ENCODE measurements at places on chromosomes 7 and 10.

- no peak for DNase-seq
These were observed 111.5 kb upstream of the PHYHIPL start for GRCh38 chr10:59064759-59065539.

DNA sequence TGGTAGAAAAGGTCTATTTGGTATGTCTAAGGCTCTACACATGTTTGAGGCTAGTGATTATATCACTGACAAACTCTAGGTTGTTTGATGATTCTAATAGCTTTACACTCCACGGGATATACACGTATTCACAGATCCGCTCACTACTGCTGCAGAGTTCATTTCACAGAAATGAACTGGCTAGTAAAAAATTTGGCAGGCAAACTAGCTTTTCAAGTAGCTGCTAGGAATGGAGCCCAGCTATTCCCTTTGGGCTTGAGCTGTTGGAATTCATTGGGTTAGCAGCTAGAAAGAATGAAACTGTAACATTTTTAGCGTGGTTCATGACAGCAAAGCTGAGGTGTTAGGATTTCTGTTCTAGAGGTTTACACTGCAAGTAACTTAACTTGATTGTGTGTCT lies 37.6 kb downstream of the R3HCC1L start:
- no peak for DNase-seq

- DNase-seq = no peak
These were observed 248.7 kb downstream of the CAMK1D start for GRCh38 chr10:12597788-12598765.

DNA sequence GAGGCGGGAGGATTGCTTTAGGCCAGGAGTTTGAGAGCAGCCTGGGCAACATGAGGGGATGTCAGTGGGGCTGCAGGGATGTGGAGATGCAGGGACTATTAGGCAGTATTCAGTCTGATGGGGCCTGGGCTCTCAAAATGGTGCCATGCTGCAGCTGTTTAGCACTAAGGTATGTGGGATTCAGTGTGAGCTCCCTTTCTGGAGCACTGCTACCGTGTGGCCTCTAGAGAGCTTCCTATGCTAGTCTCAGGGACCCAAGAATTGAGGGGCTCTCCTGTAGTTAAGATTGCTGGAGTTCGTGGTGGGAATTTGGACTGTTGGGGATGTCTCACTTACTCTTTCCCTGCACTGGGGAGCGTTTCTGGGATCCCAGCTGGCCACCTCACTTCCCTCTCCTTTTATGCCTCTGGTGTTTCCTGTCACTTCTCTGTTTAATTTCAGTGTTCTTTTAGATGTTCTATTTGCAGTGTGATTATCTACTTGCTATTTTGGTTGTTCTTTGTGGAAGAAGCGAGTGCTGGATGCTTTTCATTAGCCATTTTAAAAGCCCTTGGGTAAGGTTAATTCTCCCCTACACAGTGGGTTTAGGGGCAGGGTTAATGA lies 23.4 kb downstream of the LSMEM1 start:
- no peak for DNase-seq

- no peak for DNase-seq
These were observed 82.5 kb upstream of the PITRM1 start for GRCh38 chr10:3255075-3255474.

- DNase-seq = no peak
These were observed 63.6 kb upstream of the BMPER start for GRCh38 chr7:33841705-33842129.

- peak; percentile 1 for DNase-seq
These were observed 80.7 kb downstream of the FANK1 start for GRCh38 chr10:125976960-125977605.

GRCh38 chr10:80260295-80261243 lies 28.9 kb downstream of the MAT1A start:
- no peak for DNase-seq

DNA sequence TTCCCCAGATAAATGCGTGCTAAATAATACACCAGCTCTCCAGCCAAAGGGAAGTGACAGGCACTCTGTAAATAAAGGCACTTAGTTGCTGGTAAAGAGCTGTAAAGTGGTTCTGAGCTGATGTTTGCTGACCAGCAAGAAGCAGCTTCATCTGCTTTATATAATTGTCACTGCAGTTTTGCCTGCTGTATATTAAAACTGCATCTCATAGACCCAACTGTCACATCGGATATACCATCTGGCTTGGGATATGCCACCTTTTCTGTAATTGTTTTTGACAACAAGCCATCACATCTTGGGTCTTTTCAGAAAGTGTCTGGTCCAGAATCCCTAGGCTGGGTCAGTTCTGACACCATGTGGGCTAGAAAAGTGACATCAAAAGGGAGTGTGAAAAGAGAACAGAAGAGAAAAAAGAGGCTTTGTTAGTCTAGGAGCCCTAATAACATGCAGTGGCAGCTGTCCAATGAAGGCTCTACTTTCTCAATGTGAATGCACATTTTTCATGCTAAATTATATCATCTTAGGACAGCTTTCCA lies 697.6 kb downstream of the KCNMA1 start:
- no peak for DNase-seq

- no peak for DNase-seq
These were observed 1.9 kb downstream of the OGA start for GRCh38 chr10:101816376-101816775.

- no peak for DNase-seq
These were observed 88.9 kb upstream of the NEBL start for GRCh38 chr10:20986049-20986448.

- DNase-seq = no peak
These were observed 265.2 kb upstream of the LYZL1 start for GRCh38 chr10:29023678-29024077.

DNA sequence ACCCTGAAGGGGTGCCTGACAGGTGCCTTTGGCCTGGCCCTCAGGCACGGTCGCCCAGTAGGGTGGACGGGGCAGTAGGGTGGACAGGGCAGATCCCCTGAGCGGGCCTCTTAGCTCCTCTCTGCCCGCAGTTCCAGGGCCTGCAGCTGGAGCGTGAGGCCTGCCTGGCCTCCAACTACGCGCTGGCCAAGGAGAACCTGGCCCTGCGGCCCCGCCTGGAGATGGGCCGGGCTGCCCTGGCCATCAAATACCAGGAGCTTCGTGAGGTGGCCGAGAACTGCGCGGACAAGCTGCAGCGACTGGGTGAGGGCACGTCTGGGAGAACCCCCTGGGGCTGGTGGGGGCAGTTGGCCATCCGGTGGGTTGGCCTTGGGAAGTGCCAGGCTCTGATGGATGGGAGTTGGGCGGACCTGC lies 1.7 kb downstream of the VPS37D start:
- no peak for DNase-seq

DNA sequence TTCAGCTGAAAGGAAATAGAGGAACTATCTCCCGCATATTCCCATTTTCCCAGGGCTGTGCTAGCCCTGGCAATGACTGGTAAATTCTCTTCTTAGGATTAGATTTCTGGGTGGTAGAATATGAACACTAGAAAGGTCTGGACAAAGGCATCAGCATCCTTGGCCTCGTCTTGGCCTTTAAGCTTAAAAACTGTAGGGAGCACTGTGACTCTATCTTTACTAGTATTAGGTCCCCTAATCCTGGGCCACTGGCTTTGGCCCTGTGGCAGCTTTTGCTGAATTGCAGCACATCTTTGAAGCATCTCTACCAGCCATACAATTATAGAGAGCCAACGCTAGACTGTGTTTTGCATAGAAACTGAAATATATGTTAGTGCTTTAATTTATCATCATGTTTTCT lies 41.5 kb upstream of the EBLN1 start:
- no peak for DNase-seq

DNA sequence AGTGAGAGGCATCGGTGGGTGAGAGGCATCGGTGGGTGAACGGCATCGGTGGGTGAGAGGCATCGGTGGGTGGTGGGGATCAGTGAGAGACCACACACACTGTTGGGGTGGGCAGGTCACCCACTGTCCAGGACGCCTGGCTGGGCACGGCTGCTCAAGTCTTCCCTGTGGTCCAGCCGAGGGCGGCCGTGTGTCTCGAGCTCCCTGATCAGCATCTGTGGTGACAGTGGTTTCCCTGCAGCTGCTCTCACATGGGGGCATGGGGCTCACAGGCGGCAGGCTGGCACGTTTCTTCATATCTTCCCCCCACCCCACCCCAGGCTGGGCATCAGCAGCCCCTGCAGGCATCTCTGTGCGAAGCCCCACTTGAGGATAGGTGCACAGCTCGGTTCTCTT lies 78.2 kb downstream of the NKX6-2 start:
- DNase-seq = no peak

GRCh38 chr7:23272275-23272674 lies 25.7 kb downstream of the GPNMB start:
- no peak for DNase-seq

DNA sequence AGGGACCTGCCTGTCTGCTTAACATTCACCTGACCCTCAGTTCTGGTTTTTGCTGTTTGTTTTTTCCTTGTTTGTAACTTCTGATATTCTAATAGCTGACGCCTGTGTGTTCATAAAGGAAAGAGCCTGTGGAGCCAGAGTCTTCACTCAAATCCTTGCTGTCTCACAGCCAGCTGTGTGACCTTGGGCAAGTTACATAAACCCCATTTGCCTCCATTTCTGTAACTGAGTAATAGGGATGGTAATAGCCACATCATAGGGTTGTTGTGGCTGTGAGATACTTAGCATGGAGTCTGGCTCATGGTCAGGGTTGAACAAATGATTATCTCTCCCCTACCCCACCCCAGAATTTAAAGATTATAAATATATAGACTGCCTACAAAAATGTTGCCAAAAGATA lies 27.0 kb downstream of the WBP1L start:
- no peak for DNase-seq

GRCh38 chr10:110336111-110336721 lies 31.5 kb upstream of the SMNDC1 start:
- DNase-seq = no peak

GRCh38 chr7:121603886-121604285 lies 207.8 kb upstream of the FAM3C start:
- DNase-seq = no peak

DNA sequence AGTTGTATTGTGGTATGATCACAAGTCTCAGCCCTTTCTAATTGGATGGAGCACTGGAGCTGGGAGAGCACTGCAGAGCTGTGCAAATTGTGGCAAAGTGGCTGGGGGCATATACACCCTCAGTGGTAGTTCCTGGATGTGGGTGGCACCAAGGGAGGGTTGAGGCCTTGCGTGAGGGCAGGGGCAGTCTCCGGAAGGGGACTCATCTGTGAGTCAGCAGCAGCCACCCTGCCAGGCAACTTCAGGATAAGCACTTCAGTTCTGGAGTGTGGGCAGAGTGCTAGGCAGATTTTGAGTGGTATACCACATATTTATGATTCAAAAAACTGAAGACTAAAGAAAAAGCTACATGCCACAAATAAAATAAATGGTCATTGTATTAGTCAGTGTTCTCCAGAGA lies 210.5 kb downstream of the ETV1 start:
- DNase-seq = no peak

- DNase-seq = no peak
These were observed 47.7 kb upstream of the ZNF479 start for GRCh38 chr7:57179776-57180415.

- DNase-seq = no peak
These were observed 58.0 kb downstream of the NEBL start for GRCh38 chr10:20839141-20839540.

GRCh38 chr10:106826716-106827115 lies 337.8 kb downstream of the SORCS1 start:
- no peak for DNase-seq

- no peak for DNase-seq
These were observed 114.0 kb downstream of the RAB18 start for GRCh38 chr10:27618036-27618615.

DNA sequence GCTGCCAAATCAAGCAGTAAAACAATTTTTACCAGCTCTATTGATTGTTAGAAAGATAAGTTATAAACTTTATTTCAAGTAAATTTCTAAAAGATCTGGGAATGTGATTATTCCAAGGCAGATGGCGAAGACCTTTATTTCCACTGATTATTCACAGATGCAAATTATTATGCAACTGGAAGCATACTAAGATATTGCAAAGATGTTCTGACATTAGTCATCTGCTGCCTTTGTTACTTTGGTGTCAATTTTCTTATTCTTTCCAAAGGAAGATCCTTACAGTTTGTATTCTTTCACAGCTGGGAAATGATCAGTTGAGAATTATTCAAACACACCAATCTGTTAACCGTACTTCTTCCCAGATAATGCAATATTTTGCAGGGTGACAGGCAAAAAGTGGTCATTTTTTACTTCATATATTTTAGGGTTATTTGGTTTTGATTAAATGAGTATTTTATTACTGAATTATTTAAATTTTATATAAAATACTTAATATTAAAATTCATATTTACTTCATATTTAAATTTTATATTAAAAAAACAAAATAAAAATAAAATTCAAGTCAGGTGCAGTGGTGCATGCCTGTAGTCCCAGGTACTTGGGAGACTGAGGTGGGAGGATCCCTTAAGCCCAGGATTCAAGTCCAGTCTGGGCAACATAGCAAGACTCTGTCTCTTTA lies 171.3 kb downstream of the FZD1 start:
- no peak for DNase-seq

DNA sequence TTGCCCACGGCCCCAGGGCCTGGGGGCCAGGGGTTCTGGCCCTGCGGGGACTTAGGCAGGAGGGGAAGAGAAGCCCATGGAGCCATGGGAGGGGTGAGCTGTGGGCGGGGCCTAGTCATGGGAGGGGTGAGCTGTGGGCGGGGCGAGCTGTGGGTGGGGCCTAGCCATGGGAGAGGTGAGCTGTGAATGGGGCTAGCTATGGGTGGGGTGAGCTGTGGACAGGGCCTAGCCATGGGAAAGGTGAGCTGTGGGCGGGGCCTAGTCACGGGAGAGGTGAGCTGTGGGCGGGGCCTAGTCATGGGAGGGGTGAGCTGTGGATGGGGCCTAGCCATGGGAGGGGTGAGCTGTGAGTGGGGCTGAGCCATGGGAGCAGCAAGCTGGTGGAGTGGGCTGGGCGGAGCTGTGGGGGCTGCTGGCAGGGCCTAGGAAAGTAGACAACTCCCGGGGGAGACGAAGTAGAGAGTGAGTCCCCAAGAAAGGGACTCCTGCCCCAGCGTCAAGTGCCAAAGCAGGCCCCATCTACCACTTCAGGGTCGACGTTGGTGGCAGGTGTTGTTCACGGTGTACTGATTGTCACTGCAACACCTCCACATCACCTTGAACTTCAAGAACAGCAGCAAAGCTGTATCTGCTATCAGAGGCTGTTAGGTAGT lies 19.2 kb upstream of the TTYH3 start:
- no peak for DNase-seq

GRCh38 chr10:127027786-127028185 lies 122.6 kb downstream of the DOCK1 start:
- DNase-seq = no peak

- no peak for DNase-seq
These were observed 168.4 kb downstream of the CACNB2 start for GRCh38 chr10:18308600-18308999.

GRCh38 chr10:21495002-21495751 lies 30.3 kb downstream of the SKIDA1 start:
- DNase-seq = peak; percentile 47

- no peak for DNase-seq
These were observed 19.7 kb downstream of the DNAJC12 start for GRCh38 chr10:67818323-67818722.

GRCh38 chr10:33793793-33794192 lies 459.3 kb upstream of the NRP1 start:
- peak; percentile 84 for DNase-seq

All from MV-4-11 (cell line).